ENCODE measurements at places on chromosomes 5 and 9. TPM values are rescaled to one million over a fixed set of nuclear protein-coding genes. Genes with fewer than 3 reads are reported as not detected.

Gene PCDHAC2
- 0.34 TPM for total RNA-seq

Gene ADRB2
- total RNA-seq = 11.7 TPM

Gene ADGRV1
- under 0.01 TPM for total RNA-seq

GRCh38 chr5:107277485-107278125 is 393.1 kb downstream of the EFNA5 start:
- no peak for DNase-seq

GRCh38 chr5:20113031-20113715 is 125.2 kb upstream of the CDH18 start:
- no peak for DNase-seq

DNA sequence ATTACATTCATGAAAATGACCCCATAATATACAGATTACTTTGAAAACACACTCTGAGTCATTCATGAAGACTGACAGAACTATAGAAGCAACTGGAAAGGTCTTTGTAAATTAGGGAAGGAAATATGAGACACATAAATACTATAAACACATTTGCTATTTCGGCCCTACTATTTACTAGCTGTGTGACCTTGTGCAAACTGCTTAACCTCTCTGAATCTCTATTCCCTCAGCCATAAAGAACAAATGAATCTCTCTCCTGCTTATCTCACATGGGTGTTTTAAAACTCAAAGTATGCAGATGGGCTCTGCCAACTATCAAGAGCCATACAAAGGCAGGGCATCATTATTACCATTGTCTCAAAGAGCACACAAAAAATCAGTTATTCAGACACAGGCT is 52.9 kb downstream of the APBA1 start:
- DNase-seq = no peak

GRCh38 chr9:2727966-2728613 is 10.8 kb downstream of the KCNV2 start:
- DNase-seq = peak; percentile 84

GRCh38 chr5:160363211-160363610 is 7.2 kb downstream of the C1QTNF2 start:
- DNase-seq = no peak

GRCh38 chr5:66143473-66144073 is 527 bp upstream of the SREK1 start:
- no peak for DNase-seq
